Amygdala (tissue), 56 donors: ENCODE measurements at places on chromosomes 16 and 17.

DNA sequence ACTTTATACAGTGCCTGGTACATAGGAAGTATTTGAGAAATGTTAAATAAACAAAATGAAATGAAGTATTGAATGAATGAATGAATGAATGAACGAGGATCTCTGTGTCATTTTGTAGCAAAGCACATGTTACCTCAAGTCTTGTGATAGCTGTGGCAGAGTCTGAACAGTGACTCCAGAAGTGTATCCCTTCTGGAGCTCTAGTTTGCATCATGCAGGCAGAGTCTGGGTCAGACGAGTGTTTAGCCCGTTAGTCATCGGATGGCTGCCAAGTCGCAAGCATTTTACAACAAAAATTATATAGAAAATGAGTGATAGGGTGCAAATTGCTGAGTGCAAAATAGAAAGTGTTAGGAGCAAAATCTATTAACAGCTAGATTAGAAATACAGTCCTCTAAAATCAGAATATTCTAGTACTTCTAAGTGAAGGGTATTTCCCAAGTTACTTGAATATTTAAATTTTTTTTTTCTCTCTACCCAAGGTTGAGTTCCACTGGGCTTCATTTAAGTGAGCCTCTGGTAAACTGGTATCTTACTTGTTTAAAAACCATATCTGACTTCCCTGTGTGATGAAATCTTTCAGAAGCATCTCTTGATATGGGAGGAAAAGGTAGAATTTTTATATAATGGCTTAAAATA lies 113.3 kb downstream of the FTO start:
- DNase-seq = no peak

DNA sequence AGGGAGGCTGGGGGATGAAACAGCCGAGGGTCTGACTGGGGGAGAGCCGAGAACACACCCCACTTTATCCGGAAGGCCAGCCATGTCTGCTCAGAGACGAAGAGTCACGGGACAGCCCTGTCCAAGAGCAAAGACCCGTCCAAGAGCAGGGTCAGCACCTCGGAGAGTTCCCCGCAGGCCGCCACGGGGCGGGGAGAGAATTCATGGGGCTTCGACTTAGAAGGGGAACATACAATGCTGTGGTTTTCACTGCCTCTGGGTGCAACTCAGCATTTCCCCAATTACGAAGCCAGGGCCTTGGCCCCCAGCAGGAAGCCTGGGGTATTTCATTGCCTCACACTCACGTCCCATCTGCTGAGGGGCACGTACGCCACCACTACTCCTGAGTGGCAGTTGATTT lies 59.3 kb downstream of the JPH3 start:
- DNase-seq = no peak

DNA sequence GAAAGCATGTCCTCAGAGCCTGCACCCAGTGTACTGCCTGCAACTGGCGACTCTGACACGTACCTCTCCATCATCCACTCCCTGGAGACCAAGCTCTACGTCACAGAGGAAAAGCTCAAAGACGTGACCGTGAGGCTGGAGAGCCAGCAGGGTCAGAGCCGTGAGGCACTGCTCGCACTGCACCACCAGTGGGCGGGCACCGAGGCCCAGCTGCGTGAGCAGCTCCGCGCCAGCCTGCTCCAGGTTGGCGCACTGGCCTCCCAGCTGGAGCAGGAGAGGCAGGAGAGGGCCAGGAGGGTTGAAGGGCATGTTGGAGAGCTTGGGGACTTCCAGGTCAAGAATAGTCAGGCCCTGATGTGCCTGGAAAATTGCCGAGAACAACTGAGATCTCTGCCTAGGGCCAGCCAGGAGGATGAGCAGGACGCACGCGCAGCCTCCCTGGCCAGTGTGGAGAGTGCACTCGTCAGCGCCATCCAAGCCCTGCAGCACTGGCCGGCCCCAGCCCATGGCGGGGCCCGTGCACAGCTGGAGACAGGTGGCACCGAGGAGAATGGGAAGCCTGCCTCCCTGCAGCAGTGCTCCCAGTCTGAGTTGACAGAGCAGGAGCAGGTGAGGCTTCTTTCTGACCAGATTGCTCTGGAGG lies 40.3 kb downstream of the PLD6 start:
- no peak for DNase-seq

DNA sequence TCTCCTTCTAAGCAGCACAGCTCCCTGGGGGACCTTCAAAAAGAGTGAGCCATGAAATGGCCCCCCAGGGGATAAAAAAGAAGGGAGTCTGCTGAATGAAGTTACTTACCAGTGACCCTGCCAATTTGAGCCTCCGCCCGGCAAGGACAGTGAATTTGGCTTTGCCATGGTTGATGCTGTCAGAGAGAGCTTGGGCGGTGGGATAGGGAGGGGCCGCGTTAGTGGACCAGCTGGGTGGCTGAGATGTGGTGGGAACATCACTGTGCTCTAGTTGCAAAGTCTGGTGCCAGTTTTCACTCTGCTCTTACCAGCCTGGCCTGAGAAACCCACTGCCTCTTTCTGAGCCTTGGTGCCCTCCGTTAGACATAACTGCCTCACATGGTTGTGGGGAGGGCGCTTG lies 114.6 kb downstream of the MRM1 start:
- no peak for DNase-seq
